AG09319 (cell line): ENCODE measurements at places on chromosomes 12 and 14.

GRCh38 chr14:51652168-51653078 is 713 bp downstream of the FRMD6 start:
- DNase-seq: no peak

DNA sequence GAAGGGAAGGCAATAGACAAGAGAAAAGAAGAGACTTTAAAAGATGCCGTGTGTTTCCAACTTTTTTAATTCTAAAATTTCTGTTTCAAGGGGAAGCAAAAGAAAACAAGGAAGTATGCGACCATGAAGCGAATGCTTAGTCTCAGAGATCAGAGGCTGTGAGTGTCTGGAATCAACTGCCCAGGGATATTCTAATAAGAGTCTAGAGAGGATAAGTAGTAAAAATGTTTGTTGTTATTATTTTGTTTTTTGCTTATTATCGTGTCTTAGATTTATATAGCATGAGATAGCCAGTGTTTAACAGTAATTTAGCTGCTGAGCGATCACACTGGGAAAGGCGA is 421 bp downstream of the FCF1 start:
- DNase-seq: no peak

- no peak for DNase-seq
Observed at GRCh38 chr12:121443911-121444841, 44.3 kb downstream of the RNF34 start.

- DNase-seq: no peak
Observed at GRCh38 chr12:96073346-96074330, 38.3 kb upstream of the LTA4H start.

GRCh38 chr14:70278281-70278680 is 81.2 kb downstream of the COX16 start:
- DNase-seq: no peak

DNA sequence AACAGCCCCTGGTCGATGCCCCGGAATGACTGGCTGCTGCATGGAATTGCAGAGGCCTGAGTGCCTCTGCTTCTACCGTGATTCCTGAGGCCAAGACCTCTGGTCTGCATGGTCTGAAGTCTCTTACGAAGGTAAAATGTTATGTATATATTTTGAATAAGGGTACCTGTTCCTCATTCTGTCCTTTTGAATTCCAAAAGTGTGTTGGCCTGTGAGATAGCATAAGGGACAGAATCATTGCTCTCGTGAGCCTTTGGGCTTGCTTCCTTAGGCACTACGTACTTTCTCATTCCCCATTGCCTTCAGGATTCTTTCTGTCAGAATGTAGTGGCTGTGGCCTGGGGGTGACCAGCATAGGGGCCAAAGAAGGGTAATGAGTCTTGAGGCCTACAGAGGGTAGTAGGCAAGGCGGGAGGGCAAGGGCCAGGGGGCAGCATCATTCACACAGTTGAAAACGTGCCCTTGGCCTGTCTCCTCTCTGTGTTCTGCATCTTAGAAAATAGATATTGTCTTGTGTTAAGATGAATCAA is 19.5 kb downstream of the TRAF3 start:
- DNase-seq: no peak

DNA sequence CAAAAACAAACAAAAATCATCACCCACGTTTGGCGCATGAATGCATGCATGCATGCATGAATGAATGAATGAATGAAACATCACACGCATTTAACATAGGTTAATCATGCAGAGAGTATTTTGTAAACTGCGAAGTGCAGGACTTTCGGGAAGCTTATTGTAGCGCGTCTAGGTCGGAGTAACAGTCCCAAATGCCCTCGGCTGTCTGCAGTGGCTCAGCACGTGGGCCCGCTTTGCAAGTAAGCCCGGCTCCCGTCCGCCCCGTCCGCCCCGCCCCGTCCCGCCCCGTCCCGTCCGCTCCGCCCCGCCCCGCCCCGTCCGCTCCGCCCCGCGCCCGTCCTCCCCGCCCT is 263 bp upstream of the IFT81 start:
- no peak for DNase-seq

- DNase-seq: no peak
Observed at GRCh38 chr12:27780612-27781408, 774 bp upstream of the MANSC4 start.

DNA sequence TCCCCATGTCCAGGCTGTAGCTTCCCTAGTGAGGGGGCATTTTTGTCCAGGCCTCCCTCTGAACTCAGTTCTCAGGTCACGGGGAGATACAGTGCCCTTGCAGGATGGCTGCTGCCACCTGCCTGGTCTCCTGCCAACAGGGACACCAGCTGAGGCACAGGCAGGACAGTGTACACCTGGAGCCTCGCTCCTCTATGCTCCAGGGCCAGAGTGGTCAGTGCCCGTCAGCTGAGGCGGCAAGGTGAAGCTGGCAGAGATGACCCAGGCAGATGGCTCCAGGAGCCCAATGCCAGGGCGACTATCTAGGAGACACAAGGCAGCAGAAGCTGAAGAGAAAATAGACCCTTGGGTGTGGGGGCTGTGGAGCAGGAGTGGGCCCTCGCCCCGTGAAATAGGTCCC is 12.6 kb downstream of the TUBA1C start:
- no peak for DNase-seq

GRCh38 chr12:123047289-123047688 is 66.8 kb downstream of the ARL6IP4 start:
- no peak for DNase-seq

GRCh38 chr12:109020146-109020795 is 597 bp downstream of the SVOP start:
- DNase-seq: no peak

GRCh38 chr14:24834956-24835355 is 201.0 kb upstream of the GZMB start:
- DNase-seq: no peak

DNA sequence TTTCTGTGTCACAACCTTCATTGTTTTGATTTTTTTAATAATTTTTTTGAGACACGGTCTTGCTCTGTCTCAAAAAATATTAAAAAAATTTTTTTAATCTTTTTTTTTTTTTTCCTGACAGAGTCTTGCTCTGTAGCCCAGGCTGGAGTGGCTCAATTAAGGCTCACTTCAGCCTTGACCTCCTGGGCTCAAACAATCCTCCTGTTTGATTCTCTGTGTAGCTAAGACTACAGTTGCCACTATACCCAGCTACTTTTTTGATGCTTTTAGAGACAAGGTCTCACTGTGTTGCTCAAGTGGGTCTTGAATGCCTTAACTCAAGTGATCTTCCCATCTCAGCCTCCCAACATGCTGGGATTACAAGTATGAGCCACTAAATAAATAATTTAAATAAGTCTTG is 9.2 kb upstream of the PRH2 start:
- no peak for DNase-seq

DNA sequence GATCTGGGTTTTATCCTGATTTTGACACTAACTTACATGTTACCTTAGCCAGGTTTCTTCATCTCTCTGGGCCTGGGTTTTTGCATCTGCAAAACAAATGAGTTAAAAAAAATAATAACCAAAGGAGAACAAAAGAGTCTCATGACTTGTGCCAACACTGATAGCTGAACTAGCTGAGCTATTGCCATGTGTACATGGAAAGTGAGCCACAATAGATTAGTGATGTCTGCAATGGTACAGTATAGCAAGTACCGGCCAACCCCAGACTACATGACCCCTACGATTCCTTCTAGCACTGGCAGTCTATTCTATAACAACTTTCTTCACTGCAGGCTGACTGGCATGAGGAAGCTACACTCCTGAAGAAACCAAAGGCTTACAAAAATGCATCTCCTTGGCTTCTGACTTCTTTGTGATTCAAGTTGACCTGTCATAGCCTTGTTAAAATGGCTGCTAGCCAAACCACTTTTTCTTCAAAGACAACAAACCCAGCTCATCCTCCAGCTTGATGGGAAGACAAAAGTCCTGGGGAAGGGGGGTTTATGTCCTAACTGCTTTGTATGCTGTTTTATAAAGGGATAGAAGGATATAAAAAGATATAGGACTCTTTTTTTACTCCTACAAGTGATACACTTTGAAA is 123.7 kb downstream of the DAD1 start:
- DNase-seq: no peak

GRCh38 chr14:47490353-47490752 is 185.1 kb downstream of the MDGA2 start:
- DNase-seq: no peak

DNA sequence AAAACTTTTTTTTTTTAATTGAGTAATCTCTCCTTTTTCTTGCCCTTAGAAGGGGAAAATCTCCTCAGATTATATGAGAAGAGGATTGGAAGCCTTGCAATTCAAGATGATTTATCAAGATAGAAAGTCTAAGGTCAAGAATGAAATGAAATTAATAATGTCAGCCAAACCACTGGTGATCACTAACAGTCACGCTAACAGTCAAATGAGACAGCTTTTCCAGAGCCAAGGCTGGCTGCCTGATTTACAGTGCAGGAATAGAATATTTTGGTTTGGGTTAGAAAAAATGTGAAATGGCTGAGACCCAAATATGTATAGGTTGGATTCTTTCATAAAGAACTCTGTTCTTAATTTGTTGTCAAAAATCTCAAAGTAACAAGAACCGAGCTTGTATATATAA is 204.3 kb downstream of the PPM1H start:
- DNase-seq: peak; percentile 82

GRCh38 chr14:75214558-75214957 is 38.1 kb upstream of the TMED10 start:
- DNase-seq: no peak

- DNase-seq: no peak
Observed at GRCh38 chr12:50017641-50018040, 7.7 kb downstream of the RACGAP1 start.

GRCh38 chr12:110744601-110745264 is 2.0 kb upstream of the PPP1CC start:
- DNase-seq: no peak

DNA sequence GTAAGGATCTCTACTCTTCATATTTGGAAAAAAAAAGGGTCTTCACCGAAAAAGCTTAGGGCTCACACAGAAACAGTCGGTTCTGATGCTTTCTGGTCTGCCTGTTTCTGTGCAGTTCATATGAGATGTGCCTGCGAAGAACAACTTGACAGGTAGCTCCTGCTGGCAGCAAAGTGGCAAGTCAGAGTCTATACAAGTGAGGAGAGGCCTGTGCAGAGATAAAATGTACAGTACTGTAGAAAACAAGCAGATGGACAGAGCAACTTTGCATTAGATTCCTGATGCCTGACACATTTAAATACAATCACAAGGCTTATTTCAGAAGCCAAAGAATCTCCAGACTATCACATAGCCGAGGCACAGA is 936.0 kb downstream of the DIO2 start:
- no peak for DNase-seq

DNA sequence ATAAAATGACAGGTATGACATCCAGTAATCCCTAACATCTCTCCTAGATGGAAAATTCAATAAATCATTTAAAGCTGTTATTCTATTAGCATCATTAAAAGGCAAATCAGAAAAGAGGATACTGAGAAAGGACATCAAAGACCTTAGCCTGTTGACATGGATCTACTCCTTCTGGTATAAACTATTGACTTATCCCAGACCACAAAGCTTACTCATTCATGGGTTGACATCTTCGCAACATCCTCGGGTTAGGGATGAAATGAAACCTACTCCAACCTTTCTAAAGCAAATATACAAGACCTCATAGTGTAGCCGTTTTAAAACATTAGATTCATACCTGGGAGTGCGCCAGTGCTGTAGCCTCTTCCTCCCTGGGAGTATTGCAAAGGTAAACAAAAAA is 191.5 kb upstream of the BTG1 start:
- DNase-seq: no peak

DNA sequence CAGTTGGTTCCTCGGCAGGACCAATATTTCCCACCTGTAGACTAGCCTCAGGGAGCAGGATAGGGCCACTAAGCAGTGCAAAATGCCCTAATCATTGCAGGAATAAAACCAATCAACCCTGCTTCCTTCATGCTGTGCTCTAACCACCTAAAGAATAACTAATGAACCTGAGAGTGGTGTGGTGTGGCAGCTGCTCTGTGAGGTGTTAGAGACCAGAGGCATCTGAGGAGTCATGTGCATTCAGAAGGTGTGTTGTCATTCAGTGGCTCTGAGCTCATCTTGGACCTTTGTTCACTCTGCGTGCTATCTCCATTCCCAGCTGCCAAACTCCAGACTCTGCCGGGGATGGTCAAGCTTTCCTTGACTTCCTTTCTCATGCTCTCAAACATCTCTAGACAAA is 136.7 kb upstream of the EGLN3 start:
- DNase-seq: no peak

GRCh38 chr12:106101803-106102202 is 37.0 kb downstream of the NUAK1 start:
- no peak for DNase-seq

GRCh38 chr12:119229837-119230236 is 51.1 kb downstream of the HSPB8 start:
- no peak for DNase-seq

GRCh38 chr14:59251811-59252771 is 63.6 kb downstream of the DAAM1 start:
- DNase-seq: no peak

GRCh38 chr12:6312529-6313325 is 2.2 kb downstream of the PLEKHG6 start:
- no peak for DNase-seq

DNA sequence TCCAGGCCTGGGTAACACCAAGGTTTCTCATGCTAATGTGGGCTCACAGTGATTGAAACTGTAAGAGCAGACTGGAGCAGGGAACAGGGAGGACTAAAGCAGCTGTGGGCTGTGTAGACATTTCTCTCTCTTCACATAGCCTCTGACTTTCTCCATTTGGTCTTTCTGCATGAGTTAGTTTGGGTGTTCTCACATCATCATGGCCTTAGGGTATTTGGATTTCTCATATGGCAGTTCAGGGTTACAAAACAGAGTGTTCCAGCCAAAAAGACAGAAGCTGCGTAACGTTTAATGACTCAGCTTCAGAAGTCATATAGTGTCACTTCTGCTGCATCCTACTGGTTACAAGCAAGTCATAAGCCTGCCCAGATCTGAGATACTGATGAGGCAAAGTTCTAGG is 52.0 kb upstream of the OSBPL8 start:
- DNase-seq: peak; percentile 87

- no peak for DNase-seq
Observed at GRCh38 chr12:53577941-53578352, 48.2 kb downstream of the ATF7 start.

DNA sequence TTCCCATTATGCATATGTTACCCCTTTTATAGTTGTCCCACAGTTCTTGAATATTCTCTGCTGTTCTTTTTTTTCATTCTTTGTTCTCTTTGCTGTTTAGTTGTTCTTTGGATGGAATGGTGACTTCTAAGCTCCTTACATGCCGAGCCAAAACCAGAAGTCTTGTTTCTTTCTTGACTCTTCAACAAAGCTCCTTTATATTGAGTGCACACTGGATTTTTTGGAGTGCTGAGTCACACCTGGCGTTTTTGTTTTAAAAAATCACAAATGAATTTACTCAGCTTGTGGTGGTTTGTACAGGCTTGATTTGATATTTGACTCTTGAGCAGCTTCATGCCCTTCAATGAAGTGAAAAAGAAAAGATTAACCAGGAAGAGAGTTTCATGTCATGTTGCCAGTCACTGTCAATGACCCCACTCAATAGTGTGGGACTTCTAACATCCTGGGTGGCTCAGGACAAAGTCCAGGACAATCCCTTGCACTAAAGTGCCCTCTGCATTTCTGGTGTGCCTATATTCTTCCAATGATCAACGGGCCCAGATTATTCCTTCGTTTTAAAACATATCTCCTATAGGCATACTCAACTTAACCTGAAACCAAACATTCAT is 112.4 kb upstream of the SLC38A4 start:
- no peak for DNase-seq

- DNase-seq: peak; percentile 46
Observed at GRCh38 chr14:65872536-65872935, 460.0 kb downstream of the FUT8 start.
